ENCODE measurements at places on chromosomes 6 and 20.

DNA sequence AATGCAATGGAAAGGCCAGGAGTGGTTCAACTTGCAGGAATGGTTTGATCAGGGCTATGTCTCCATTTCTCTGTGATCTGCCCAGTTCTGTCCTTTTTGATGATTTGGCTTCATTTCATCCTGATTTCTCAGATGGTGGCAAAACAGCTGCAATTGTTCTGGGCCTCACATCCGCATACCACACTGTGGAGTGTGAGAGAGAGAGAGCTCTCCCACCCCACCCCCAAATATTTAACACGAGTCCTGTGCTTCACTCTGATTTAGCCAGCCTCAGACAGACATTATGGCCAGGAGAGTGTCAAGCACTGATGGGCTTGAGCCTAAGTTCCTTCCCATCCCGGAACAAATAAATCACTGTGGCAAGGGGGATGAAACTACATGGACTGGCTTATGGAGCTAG is 284.6 kb downstream of the CDC5L start:
- DNase-seq, result no peak

- DNase-seq, result no peak
These were observed 123.5 kb downstream of the LMBRD1 start for GRCh38 chr6:69673298-69673697.

- DNase-seq, result no peak
These were observed 353.4 kb downstream of the PTPRT start for GRCh38 chr20:42836339-42836738.

DNA sequence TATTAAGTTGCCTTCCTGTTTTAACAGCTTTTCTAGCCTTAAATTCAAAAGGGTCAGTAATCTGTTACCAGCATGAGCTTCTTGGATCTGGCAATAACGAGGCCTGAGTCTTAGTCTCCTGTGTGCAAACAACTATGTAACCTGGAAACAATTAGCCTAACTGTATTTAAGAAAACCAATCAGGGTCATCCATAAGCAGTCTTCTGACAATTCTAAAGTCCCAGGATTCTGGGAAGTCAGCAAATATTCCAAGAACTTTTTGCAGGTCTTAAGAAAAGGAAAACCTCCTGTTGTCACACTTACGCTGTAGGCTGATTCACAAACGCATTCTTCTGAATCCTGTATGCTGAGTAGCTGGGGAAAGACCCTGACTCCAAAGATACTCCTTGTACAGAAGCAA is 90.4 kb downstream of the COL12A1 start:
- DNase-seq, result no peak

DNA sequence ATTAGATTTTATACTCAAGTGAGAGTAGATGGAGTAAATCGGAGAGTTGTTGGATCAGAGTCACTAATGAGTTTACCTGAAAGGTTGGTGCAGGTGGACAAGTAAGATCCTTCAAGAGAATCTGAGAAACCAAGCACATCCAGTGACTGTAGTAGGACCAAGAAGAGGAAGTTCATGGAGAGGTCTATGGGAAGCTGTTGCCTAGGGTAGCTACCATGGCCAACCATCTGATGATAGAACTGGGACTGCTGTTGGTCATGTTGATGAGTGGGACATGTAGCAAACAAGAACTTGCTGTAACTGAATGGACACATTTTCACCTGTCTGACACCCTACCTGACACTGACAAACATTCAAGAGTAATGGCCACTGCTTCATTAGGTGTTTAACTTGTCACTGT is 11.3 kb upstream of the ADGB start:
- DNase-seq, result no peak

DNA sequence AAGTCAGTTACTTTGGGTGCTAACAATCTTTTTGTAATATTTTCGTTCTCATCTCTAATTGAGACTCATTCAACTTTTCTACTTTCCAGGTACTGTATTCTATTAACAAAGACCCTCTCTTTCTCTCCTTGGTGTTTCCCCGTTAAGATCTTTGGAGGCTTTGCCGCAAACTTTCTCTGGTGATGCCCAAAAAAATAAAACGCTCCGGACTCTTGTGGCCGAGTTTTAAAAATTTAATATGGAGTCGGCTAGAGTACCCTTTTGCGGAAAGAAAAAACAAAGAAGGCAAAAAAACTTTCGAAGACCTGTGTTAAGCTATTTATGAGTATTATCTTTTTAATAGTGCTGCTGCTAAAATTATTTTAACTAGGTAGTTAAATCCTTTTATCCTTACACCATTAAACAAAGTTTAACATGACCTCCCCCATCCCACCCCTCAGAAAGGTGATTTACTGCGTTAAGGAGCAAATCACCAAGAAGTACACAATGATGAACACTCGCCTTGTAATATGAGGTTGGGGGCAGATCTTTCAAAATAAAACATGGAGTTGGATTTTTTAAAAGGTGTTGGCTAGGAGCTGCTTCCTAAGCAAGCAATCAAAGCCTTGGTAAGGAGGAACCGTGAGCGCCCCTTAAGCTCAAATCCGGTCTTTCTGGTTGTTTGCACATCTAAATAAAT is 10.0 kb downstream of the SIM1 start:
- no peak for DNase-seq

DNA sequence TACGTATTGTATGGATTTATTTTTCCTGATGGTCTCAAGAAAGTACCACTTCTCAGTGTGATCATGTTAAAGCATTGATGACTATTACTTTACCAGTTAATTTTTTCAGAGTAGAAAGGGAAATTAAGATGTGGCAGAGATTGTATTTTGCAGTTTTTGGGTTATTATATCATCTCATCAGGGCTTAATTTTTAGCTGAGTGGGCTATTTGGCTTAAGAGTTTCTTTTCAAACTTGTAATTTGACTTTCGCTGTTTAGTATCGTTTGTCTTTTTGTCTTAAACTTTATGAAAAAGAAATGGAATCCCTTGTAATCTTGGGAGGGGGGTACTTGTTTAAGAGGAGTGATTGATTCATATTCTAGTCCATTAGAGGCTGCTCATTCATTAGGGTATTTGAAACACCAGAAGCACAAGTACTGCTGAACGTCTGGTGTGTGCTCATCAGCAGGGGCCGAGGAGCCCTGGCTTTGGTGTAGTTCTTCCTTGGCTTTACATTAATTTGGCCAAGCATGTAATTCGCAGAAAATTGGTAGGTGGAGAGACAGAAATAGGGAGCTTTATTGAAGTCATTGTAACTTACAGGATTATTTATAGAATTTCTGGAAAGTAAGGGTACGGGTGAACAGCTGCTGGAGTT is 112.4 kb downstream of the TIAM2 start:
- no peak for DNase-seq

DNA sequence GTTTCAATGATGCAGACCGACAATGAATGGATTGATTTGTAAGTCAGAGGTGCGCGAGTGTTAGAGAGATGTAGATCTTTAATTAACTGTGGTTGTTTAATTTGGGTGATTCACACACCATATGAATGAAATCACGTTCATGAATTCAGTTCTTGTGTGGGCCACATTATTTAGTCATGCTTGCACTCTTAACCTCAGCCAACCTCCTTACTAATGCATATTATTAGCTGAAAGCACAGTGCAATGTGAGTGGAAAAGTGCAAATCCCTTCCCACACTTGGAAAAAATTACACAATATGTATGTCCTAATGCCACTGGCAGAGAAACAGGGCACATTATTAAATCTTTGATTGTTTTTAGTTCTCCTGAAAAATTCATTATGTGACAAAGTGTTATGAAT is 512.5 kb downstream of the BCKDHB start:
- DNase-seq, result no peak

DNA sequence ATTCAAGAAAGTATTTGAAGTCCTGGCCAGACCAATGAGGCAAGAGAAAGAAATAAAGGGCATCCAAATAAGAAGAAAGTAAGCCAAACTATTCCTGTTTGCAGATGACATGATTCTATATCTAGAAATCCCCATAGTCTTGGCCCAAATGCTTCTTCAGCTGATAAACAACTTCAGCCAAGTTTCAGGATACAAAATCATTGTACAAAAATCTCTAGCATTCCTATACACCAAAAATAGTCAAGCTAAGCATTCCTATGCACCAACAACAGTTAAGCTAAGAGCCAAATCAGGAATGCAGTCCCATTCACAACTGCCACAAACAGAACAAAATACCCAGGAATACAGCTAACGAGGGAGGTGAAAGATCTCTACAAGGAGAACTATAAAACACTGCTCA is 60.1 kb upstream of the PHIP start:
- DNase-seq, result no peak

DNA sequence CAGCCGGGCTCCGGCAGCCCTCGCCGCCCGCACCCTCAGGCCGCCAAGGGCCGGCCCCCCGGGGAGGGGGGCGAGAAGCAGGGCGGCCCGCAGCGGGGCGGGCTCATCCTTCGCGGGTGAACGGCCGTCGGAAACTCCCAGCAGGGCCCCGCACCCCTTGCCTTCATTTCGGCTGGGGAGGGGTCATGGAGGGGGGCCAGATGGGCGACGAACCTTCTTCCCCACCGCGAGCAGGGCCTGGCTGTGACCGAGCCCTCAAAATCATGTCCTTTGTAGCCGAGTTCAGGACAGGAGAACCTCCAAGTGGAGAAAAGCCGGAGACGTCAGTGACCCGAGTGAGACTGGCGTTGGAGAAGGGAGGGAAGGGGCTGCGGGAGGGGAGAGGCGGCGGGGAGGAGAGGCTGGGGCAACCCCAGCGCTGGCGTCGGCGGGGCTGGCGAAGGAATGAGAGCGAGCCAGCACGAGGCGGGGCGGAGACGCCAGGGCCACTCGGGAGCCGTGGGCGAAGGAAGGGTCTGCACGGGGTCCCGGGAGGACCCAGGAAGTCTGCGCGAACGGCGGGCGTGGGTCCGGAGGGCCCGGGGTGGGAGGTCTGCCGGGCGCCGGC is 571 bp upstream of the FOXC1 start:
- no peak for DNase-seq

Measured in NCI-H2081 (cell line).